T follicular helper cell (primary cell): ENCODE measurements at places on chromosomes 2 and 18.

DNA sequence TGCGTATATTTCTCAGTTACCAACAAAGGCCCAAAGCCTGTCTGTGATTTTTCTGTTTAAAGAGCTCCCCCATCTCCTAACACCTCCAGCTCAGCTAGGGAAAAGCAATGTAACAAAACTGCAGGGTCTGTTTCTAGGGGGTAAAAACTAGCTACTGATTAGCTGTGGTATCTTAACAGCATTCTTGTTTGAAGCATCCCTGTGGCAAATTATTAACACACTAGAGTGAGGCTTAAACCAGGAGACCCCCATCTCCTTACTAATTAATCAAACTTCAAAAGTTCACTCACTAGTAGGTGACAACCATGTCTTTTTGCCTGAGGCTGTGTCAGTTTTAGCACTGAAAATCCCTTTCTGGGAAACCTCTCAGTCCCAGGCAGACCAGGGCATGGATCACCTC lies 186.2 kb upstream of the PARD3B start:
- DNase-seq = no peak

GRCh38 chr2:238697193-238698071 lies 150.5 kb upstream of the TWIST2 start:
- DNase-seq = no peak

GRCh38 chr18:21179590-21180220 lies 62.3 kb upstream of the GREB1L start:
- peak; percentile 22 for DNase-seq

- DNase-seq = no peak
These were observed 508.4 kb downstream of the ZEB2 start for GRCh38 chr2:144011553-144011952.

- DNase-seq = no peak
These were observed 408 bp downstream of the IL18RAP start for GRCh38 chr2:102423368-102423767.

GRCh38 chr18:76102156-76102555 lies 392.9 kb downstream of the ZNF516 start:
- DNase-seq = no peak

- no peak for DNase-seq
These were observed 8.8 kb downstream of the RPL37A start for GRCh38 chr2:216507220-216508160.

GRCh38 chr18:22346953-22347605 lies 70.6 kb downstream of the CTAGE1 start:
- no peak for DNase-seq

GRCh38 chr2:109562421-109562820 lies 51.3 kb downstream of the SEPTIN10 start:
- DNase-seq = no peak

DNA sequence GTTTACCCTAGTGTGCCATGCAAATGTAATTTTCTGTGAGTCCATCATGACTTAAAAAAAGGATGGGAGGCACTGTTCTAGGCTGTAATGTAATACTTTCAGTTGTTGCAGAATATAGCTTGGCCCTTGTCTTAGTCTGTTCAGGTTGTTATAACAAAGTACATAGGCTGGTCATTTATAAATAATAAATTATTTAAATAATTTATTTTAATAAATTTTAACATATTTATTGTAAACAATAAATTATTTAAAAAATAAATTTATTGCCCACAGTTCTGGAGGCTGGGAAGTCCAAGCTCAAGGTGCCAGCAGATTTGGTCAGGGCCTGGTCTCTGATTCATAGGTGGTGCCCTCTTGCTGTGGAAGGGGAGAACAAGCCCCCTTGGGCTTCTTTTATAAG lies 35.2 kb downstream of the RAPGEF4 start:
- no peak for DNase-seq

DNA sequence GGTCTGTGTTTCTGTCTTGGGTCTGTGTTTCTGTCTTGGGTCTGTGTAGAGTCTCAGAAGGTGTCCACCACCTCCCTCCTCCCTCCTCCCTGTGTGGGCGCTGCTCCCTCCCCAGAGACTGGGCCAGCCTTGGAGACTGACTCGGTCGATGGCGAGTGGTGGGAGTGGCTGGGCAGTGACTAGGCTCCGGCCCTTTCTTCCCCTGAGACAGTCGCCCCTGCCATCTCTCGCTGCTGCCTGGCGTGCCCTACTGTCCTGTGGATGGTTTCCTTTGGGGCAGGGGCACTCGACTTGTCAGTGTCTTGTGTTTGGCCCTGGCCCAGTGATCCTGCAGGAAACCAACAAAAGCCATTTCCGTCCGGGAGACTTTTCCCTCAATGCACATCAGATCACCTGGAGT lies 215.8 kb downstream of the NDUFA10 start:
- no peak for DNase-seq

DNA sequence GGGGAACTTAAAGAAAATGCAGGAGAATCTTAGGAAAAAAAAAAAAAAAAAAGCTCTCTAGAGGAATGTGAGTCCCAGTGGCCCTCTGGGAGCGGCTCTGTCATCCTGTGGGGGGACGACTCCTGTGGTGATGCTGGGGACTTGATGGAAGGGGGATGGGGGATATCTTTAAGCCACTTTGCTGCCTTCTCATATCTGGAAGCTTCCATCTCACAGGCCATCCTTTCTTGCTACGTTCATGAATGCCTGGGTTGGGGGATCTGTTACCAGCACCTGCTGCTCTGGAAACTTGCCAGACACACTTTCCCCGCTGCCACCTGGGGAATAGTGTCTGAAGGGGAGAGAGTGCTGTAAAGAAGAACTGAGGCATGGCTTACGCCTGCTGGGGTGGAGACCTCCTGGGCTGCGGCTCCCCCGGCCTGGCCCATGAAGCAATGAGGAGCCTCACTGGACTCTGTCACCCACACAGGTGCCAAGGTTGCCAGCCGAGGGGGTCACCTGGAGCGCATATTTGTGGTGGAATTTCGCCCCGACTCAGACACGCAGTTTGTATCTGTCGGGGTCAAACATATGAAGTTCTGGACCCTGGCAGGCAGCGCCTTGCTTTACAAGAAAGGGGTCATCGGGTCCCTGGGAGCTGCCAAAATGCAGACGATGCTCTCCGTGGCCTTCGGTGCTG lies 92.8 kb downstream of the RTN4 start:
- no peak for DNase-seq

GRCh38 chr18:14959550-14959949 lies 211.6 kb downstream of the ANKRD30B start:
- DNase-seq = no peak

GRCh38 chr2:239678666-239679296 lies 278.0 kb upstream of the HDAC4 start:
- DNase-seq = no peak

GRCh38 chr2:145199042-145199441 lies 679.1 kb upstream of the ZEB2 start:
- no peak for DNase-seq

GRCh38 chr2:190882411-190882766 lies 1.8 kb downstream of the GLS start:
- DNase-seq = no peak
